ENCODE measurements at places on chromosomes 5 and 9.

- no peaks in the 10 kb centered on the region for H3K27me3 ChIP-seq
- no peaks in the 10 kb centered on the region for H3K4me1 ChIP-seq
- no peak overlapping the region for H3K27ac ChIP-seq
- no peaks in the 10 kb centered on the region for H3K36me3 ChIP-seq
These were observed 97.3 kb downstream of the MUSK start for GRCh38 chr9:110765926-110766325.

GRCh38 chr9:93081931-93082330 lies 14.1 kb upstream of the CARD19 start:
- no peaks in the 10 kb centered on the region for H3K36me3 ChIP-seq
- H3K4me1 ChIP-seq = no peaks in the 10 kb centered on the region
- no peak for DNase-seq
- H3K27ac ChIP-seq = no peak overlapping the region
- no peaks in the 10 kb centered on the region for H3K27me3 ChIP-seq
- no peak overlapping the region for H3K4me3 ChIP-seq

- H3K27ac ChIP-seq = no peak overlapping the region
- H3K27me3 ChIP-seq = no peaks in the 10 kb centered on the region
- no peaks in the 10 kb centered on the region for H3K4me1 ChIP-seq
- H3K36me3 ChIP-seq = no peaks in the 10 kb centered on the region
- DNase-seq = no peak
These were observed 41.6 kb upstream of the PANK3 start for GRCh38 chr5:168620807-168621206.

GRCh38 chr9:20552874-20553557 lies 69.3 kb downstream of the MLLT3 start:
- H3K27ac ChIP-seq = no peak overlapping the region
- H3K4me3 ChIP-seq = no peak overlapping the region
- no peaks in the 10 kb centered on the region for H3K27me3 ChIP-seq
- no peaks in the 10 kb centered on the region for H3K4me1 ChIP-seq
- DNase-seq = no peak

GRCh38 chr5:6722015-6722414 lies 8.8 kb downstream of the TENT4A start:
- no peak overlapping the region for H3K4me3 ChIP-seq
- no peaks in the 10 kb centered on the region for H3K27me3 ChIP-seq
- DNase-seq = no peak
- H3K27ac ChIP-seq = peak overlapping the region; percentile 26

GRCh38 chr9:95506678-95507463 lies 9.9 kb downstream of the PTCH1 start:
- H3K27me3 ChIP-seq = no peaks in the 10 kb centered on the region
- peaks cover 8% of the 10 kb centered on the region for H3K4me1 ChIP-seq
- DNase-seq = no peak
- no peaks in the 10 kb centered on the region for H3K36me3 ChIP-seq
- H3K27ac ChIP-seq = peak overlapping the region; percentile 93

GRCh38 chr9:5773324-5773999 lies 59.5 kb downstream of the ERMP1 start:
- DNase-seq = no peak
- H3K27ac ChIP-seq = no peak overlapping the region
- H3K4me1 ChIP-seq = no peaks in the 10 kb centered on the region
- no peak overlapping the region for H3K4me3 ChIP-seq

DNA sequence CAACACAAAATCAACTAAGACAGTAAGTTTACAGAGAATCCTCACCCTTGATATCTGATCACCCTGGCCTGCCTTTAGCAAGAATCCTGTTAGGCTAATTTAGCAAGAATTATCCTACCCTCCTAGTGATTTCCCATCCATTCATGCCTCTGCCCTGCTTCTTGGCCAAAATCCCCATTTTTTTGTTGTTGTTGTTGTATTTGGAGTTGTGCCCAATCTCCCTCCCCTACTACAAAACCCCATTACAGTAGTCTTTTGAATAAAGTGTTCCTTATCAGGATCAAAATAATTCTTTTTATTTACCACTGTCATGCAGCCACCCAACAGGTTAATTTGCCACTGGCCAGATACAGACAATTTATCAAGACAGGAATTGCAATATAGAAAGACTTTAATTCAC lies 58.5 kb upstream of the CLINT1 start:
- peaks cover 48% of the 10 kb centered on the region for H3K4me1 ChIP-seq
- no peak for DNase-seq
- peak overlapping the region; percentile 88 for H3K27ac ChIP-seq
- no peaks in the 10 kb centered on the region for H3K27me3 ChIP-seq
- no peaks in the 10 kb centered on the region for H3K36me3 ChIP-seq
- no peak overlapping the region for H3K4me3 ChIP-seq

GRCh38 chr5:61931236-61931635 lies 374.8 kb upstream of the KIF2A start:
- H3K4me1 ChIP-seq = no peaks in the 10 kb centered on the region
- H3K36me3 ChIP-seq = no peaks in the 10 kb centered on the region
- H3K27me3 ChIP-seq = no peaks in the 10 kb centered on the region
- no peak overlapping the region for H3K27ac ChIP-seq
- no peak for DNase-seq
- H3K4me3 ChIP-seq = no peak overlapping the region

DNA sequence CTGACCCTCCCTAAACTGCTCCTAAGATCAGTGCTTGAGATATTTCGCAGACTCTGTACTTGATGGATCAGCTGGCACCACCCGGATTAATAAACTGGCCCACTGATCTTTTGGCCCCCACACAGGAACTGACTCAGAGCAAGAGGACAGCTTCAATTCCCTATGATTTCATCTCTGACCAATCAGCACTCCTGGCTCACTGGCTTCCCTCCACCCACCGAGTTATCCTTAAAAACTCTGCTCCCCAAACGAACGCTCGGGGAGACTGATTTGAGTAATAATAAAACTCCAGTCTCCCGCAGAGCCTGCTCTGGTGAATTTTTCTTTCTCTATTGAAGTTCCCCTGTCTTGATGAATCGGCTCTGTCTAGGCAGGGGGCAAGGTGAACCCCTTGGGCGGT lies 36.5 kb upstream of the CD180 start:
- H3K4me1 ChIP-seq = peaks cover 7% of the 10 kb centered on the region
- H3K4me3 ChIP-seq = no peak overlapping the region
- DNase-seq = no peak
- no peak overlapping the region for H3K27ac ChIP-seq

DNA sequence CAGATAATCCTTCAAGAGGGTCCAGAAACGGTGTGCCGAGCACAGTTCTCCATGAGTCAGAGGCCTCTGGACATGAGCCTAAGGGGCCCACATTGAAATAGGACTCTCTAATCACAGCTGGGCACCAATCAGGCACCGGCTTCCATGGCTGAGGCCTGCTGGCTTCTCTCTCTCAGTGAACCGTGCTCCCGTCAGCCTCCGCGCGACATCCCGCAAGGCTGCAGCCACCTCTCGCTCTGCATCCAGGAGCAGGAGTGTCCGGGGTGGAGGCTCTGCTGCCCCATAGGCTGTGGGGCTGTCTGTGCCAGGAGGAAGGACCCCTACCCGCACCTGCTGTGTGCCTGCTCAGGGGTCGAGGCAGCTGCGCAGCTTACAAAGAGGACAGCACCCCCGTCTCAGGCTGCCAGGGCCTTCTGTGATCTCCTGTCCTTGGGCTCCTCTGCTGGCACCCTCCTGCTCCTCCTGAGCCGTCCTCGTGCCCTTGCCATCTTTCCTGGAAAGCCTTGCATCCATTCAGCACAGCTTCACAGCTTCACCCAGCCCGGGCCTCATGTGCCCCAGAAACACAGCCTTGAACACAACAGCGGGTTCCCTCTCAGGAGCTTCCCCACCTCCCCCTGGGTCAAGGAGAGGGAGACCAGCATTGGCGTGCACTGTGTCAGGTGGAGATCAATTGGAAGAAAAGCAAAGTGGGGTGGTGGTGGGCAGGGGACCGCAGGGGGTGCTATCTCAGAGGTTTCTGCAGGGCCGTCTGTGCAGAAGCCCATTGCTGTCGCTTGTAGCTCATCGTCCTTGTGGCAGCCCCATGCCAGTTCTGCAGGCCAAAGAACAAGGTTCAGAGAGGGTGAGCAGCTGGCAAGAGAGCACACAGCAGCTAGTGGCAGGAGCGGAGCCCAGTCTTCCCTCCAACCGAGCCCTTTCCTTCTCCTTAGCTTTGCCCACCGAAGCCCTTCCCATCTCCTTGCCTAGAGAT lies 22.8 kb upstream of the FCN1 start:
- peaks cover 17% of the 10 kb centered on the region for H3K4me1 ChIP-seq
- no peak overlapping the region for H3K27ac ChIP-seq
- no peak overlapping the region for H3K4me3 ChIP-seq
- H3K27me3 ChIP-seq = no peaks in the 10 kb centered on the region

- no peak overlapping the region for H3K4me3 ChIP-seq
- peaks cover 4% of the 10 kb centered on the region for H3K4me1 ChIP-seq
- DNase-seq = no peak
- no peak overlapping the region for H3K27ac ChIP-seq
- H3K27me3 ChIP-seq = no peaks in the 10 kb centered on the region
These were observed 46.6 kb downstream of the ADAMTSL1 start for GRCh38 chr9:18520416-18521047.

DNA sequence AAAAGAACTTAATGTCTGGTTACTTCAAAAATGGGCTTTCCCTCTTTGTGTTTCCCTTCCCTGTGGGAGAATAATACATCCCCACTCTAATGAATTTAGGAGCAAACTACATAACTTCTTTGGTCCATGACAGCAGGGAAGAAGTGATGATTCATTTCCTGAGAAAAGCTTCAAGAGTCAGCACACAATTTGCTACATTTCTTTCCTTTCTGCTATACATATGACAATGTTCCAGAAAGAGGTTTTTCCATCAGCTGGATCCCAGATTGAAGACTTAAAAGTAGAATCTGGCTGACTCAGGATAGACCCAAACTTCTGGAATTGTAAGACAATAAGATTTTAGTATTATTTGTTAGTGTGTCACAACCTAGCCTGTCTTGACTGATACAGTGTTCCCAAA lies 126.1 kb downstream of the DRD1 start:
- no peak overlapping the region for H3K27ac ChIP-seq
- H3K4me1 ChIP-seq = no peaks in the 10 kb centered on the region
- no peaks in the 10 kb centered on the region for H3K27me3 ChIP-seq
- no peak overlapping the region for H3K4me3 ChIP-seq
- H3K36me3 ChIP-seq = no peaks in the 10 kb centered on the region

DNA sequence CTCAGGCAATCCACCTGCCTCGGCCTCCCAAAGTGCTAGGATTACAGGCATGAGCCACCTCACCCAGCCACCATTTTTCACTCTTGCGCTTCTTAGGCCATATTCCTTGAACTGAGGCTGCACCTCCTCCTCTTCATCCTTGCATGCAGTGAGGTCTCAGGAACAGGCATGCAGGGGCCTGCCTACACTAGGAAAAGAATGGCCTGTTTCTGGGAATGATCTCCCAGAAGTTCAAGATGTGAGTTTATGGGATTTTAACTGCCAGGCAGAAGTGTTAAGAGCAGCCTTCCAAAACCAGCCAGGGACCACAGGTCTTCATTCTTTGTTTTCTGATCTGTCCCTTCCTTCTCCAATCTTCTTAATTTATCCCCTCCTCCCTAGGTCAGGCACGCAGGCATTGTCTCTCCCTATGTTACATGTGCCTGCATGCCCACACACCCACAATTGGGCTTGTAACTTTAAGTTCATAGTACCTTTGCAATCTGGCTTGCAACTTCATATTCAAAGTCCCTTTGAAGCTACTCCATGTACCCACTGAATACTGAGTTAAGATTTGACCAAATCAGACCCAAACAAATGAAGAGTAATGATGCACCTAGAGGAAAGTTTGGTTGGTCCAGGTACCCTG lies 10.5 kb upstream of the HSPA4 start:
- H3K4me3 ChIP-seq = no peak overlapping the region
- no peaks in the 10 kb centered on the region for H3K27me3 ChIP-seq
- peak overlapping the region; percentile 69 for H3K27ac ChIP-seq
- H3K36me3 ChIP-seq = no peaks in the 10 kb centered on the region
- H3K4me1 ChIP-seq = peaks cover 3% of the 10 kb centered on the region

- DNase-seq = no peak
- no peak overlapping the region for H3K4me3 ChIP-seq
- no peaks in the 10 kb centered on the region for H3K36me3 ChIP-seq
- H3K4me1 ChIP-seq = peaks cover 6% of the 10 kb centered on the region
These were observed 43.6 kb downstream of the ROPN1L start for GRCh38 chr5:10485142-10485795.

- H3K27ac ChIP-seq = no peak overlapping the region
- no peak overlapping the region for H3K4me3 ChIP-seq
- DNase-seq = no peak
- no peaks in the 10 kb centered on the region for H3K27me3 ChIP-seq
- no peaks in the 10 kb centered on the region for H3K36me3 ChIP-seq
- no peaks in the 10 kb centered on the region for H3K4me1 ChIP-seq
These were observed 58.2 kb upstream of the DPYSL3 start for GRCh38 chr5:147567917-147568598.

GRCh38 chr9:96617439-96618185 lies 2.0 kb downstream of the CDC14B start:
- no peaks in the 10 kb centered on the region for H3K36me3 ChIP-seq
- H3K27ac ChIP-seq = peak overlapping the region; percentile 87
- no peaks in the 10 kb centered on the region for H3K27me3 ChIP-seq
- peaks cover 10% of the 10 kb centered on the region for H3K4me1 ChIP-seq
- no peak overlapping the region for H3K4me3 ChIP-seq

DNA sequence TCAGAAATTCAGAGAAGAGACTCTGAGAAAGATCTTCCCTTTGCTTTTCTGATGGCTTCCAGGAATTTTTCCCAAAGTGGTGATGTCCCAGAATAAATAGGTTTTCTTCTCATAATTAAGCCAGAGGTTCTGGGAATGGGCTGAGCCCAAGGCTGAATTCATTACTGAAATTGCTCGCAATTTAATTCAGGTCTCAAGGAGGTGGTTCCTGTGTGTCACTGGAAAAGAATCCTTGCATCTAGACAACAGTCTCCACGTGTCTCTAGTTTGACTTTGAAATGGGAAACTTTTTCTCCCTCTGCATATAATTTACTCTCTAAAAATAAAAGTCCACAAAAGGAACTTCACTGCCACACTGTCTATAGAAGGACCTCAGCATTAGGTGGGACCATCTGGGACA lies 27.8 kb upstream of the STX17 start:
- no peak overlapping the region for H3K4me3 ChIP-seq
- no peaks in the 10 kb centered on the region for H3K4me1 ChIP-seq
- no peak for DNase-seq
- no peak overlapping the region for H3K27ac ChIP-seq
- H3K27me3 ChIP-seq = no peaks in the 10 kb centered on the region
- no peaks in the 10 kb centered on the region for H3K36me3 ChIP-seq

DNA sequence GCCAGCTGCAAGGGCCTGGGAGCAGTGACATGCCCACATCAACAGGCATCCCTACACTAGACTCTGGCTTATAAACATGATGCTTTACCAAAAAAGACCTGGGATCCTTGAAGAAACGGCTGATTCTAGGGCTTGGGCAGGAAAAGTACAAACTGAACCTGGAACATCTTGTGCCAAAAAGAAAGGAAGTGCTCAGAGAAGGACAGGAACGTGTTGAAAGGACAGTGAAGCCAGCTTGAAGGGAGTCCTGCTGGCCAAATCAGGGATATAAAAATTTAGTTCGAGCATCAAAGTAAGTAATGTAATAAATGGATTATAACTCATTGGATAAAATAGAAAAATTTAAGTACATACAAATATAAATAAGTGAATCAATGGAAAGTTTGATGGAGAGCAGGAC lies 58.1 kb downstream of the ALDH7A1 start:
- H3K36me3 ChIP-seq = no peaks in the 10 kb centered on the region
- DNase-seq = no peak
- peak overlapping the region; percentile 40 for H3K27ac ChIP-seq
- no peak overlapping the region for H3K4me3 ChIP-seq
- no peaks in the 10 kb centered on the region for H3K27me3 ChIP-seq
